ENCODE measurements at places on chromosomes 5 and 9.
A peak's percentile ranks its signal among the peaks of the same experiment; 100 is the strongest.

DNA sequence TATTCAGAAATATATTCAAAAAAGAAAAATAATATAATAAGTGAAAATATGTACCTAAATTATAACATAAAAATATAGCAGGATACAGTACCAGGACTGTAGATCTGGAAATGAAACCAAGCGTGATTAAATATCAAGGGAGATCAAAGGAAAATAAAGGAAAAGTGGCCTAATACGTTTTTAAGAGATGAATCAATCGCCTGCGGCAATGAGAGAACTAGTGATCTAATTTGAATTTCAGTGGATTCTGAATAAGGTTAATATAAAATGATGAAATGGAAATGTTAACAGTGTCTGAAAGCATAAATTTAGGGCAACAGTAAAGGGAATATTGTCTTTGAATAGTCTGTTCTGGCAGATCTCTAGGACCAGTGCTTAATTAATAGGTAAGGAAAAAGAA lies 1761.9 kb upstream of the ACO1 start:
- no peak for DNase-seq

DNA sequence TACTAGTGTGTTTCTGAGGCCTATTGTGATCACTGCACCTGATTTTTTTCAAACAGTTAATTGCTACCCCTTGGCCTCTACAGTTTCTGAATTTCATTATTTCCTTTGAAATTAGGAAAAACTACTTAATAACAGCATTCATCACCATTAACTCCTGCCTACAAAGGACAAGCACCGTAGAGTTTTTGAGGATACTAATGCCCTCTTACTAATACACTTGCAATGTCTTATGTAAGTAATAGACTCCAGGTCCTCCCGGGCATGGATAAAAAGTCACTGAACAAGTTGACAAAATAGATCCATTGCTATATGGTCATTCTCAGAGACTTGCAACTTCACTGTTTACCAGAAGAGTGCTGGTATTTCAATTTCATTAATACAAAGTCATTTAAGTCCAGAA lies 1172.5 kb downstream of the CDH12 start:
- DNase-seq, result no peak

DNA sequence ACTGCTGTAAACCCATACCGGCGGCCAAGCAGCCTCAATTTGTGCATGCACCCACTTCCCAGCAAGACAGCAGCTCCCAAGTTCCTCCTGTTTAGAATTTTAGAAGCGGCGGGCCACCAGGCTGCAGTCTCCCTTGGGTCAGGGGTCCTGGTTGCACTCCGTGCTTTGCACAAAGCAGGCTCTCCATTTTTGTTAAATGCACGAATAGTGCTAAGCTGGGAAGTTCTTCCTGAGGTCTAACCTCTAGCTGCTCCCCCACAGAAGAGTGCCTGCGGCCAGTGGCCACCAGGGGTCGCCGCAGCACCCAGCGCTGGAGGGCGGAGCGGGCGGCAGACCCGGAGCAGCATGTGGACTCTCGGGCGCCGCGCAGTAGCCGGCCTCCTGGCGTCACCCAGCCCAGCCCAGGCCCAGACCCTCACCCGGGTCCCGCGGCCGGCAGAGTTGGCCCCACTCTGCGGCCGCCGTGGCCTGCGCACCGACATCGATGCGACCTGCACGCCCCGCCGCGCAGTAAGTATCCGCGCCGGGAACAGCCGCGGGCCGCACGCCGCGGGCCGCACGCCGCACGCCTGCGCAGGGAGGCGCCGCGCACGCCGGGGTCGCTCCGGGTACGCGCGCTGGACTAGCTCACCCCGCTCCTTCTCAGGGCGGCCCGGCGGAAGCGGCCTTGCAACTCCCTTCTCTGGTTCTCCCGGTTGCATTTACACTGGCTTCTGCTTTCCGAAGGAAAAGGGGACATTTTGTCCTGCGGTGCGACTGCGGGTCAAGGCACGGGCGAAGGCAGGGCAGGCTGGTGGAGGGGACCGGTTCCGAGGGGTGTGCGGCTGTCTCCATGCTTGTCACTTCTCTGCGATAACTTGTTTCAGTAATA lies at the start of gene FXN:
TSS of gene FXN (plus strand) at position 315 of the 871 bp plus-strand sequence. CDS start at position 346, 31 bp downstream.
- peak; percentile 78 for DNase-seq

GRCh38 chr9:107711542-107711941 lies 222.0 kb upstream of the KLF4 start:
- no peak for DNase-seq

DNA sequence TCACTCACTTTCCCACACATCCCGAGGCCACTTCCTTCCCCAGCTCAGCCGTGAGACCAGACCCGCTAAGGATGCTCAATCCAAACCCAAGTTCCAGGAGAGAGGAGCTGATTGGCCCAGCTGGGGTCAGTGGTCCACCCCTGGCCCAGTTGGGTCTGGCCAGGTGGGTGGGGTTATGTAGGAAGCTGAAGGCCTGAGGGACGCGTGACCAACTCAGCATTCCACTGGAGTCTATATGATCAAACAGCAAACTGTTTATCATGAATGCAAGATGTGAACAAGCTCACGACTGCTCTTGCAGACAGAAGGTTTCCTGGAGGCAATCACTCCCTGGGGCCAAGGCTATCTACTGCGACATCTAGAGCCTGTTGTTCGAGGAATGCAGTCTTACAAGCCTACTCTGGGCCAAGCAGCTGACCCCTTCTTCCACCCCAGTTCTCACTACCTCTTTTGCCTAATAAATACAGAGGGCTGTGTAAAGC lies 4.9 kb upstream of the RAPGEF1 start:
- no peak for DNase-seq

- DNase-seq, result no peak
These were observed 131.2 kb downstream of the HTR4 start for GRCh38 chr5:148523139-148523538.

DNA sequence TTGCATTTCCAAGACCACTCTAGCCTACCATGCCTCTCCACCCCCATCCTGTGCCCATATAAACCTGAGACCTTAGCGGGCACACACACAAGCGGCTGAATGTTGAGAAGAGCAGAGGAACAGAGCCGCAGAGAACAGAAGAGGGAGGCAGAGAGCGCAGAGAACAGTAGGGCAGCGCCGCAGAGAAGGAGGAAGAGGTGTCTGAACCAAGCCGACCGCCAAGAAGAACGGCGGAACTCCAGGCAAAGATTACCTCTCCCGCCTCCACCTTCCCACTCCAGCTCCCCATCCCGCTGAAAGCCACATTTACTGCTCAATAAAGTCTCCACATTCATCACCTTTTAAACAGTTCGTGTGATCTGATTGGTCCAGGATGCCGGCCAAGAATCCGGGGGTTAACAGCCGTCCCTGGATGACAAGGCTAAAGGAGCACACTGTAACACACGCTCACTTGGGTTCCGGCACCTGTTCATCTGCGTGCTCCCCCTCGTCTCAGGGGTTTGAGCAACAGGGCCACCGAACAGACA lies 33.2 kb downstream of the GRIN3A start:
- DNase-seq, result peak; percentile 38

DNA sequence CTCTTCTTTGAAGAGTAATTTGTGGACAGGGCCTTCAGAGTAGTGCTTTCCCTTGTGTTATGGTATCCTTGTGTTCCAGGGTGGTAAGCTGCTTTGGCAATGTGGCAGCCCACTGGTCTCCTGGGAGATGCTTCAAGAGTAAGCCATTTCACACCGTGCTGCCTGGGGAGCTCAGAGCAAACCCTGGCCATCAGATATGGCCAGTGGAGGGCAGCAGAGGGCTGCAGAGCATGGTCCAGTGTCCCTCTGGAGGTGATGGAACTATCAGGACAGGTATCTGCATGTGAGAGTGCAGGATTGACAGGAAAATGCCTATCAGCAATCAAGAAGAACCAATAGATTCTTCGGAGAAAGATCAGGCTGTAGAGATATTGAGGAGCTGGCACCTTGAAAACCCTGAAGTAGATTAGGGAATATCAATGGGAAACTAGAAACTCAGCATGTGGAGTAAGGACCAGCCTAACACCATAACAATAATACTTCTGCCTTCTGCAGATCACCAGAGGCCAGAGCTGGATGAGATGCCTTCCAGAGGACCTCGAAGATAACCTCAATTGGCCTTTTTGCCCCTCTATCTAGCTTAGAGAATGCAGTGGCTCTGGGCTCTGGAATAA lies 90.8 kb downstream of the PLPPR1 start:
- peak; percentile 51 for DNase-seq

DNA sequence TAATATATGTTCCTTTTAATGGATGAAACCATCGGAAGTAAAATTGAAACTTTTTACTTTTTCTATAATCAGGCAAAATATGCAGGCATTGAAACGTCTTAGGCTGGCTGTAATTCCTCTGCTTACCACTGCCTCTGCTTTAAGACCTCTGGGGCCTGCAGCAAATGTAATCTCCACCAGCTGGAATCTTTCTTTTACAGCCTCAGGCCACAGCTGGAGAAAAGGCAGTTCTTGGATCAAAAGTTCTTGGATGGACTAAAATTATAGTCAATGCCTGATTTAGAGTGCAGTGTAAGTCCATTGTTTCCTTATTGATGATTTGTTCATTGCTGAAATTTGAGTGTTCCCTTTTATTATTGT lies 396.7 kb downstream of the KCTD16 start:
- no peak for DNase-seq

GRCh38 chr5:127876384-127876783 lies 173.2 kb downstream of the CCDC192 start:
- DNase-seq, result no peak

DNA sequence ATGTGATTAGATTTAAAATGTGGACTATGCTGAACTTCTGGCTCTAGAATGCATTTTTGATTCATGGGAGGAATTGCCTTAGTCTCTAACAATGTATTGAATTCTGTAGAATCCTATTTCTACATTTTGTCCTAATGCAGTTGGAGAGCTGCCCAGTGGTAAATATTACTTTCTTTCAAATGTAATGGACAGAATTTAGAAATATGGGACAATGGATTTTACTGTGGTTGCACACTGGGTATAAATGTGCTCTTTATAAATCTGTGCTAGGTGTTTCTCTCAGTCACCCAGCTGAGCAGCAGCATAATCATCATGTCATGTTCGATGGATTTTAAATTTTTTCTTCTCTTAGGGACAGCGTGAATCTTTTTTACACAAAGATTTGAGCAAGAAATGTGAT lies 141.7 kb downstream of the ADGRV1 start:
- no peak for DNase-seq

- no peak for DNase-seq
These were observed 35.7 kb upstream of the EGFL7 start for GRCh38 chr9:136626740-136627642.

- no peak for DNase-seq
These were observed 87.1 kb downstream of the CEMIP2 start for GRCh38 chr9:71681104-71681707.

DNA sequence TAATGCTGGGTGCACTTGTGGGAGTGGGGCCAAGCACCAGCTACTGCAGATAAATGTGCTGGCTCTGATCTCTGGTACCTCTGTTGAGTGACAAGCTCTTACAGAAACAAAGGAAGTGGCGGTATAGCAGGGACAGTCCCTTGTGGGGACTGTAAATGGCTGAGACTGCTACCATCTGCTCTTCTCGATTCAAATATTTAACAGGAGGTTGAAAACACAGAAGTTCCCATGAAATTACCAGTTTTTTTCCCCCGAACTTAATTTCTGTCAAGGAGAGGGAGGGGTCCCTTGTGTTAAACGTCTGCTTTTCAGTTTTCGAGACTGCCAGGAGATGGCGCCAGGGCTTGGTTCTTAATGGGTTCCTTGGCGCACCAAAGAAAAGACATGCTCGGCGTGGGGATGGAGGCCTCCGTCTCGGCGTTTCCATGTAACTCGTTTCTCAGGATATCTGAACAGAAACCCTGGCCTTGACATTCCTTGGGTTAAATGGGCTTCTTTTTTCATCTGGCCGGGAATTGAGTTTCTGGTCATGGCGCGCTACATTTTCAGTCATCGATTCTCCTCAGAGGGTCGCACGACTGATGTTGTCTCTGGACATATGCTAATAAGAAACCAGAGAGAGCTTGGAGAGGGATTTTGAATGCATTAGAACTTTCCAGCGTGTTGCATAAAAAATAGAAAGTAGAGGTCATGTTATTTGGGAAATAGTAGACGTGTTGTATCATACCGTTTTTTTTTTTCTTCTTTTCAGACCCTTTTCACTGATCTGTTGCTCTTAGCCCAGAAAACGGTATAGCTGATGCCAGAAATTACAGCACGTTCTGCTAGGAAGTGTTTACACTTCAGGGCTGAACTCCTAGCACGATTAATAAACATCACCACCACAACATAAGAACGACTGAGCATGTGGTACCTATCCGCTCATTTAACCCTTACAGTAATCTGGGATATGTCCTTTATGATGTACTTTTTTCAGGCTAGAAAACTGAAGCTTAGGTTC lies 64.0 kb downstream of the CARTPT start:
- DNase-seq, result peak; percentile 73

- no peak for DNase-seq
These were observed 11.8 kb downstream of the RBM18 start for GRCh38 chr9:122252796-122253195.

DNA sequence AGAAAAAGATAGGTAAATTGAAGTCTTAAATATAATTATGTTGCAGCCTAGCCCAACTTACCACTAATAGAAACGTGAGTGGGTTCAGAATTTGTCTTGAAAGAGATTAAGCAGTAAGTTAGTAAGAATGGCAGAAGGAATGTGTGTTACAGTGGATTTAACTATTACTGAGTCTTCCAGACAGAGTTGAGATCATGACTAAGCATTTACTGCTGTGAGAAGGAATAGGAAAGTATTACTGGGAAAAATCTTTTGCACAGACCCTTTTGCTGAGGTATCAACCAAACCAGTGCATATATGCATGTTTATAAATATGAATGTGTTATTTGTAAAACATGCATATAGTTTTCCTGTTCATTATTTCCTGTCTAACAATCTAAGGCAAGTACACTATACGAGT lies 112.8 kb upstream of the EFNA5 start:
- DNase-seq, result no peak

DNA sequence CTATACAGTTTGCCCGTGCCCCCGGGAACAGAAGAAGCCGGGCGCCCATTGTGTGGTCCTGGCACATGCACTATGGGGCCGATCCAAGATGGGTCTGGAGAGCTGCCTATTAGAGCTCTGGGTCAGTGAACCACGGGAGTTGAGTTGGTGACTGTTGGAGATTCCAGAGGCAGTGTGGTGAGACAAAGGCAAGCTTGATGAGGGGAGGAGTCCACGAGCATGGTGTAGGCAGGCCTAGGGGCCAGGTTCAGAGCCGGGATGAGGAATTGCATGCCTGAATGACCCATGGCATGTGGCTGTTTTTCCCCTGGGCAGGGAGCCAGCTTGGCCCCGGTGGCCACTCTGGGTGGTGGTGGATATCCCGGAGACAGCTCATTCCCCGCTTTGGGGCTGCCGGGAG lies 84.4 kb upstream of the STC2 start:
- no peak for DNase-seq

DNA sequence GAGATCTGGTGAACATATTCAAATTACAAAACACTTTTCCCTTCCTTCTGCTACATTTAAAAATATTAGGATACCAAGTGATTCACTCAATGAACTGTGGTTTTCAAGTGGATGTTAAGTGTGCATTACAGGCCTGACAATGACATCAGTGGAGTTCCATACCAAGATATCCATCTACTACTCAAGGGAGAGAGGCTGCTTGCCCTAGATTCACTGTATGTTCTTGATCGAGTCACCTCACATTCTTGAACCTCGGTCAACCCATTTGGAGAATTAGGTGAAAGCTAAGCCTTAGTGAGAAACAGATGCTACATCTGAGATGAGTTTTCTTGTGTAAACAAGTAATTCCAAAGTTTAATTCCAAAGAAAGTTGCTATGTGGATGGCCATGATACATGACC lies 142.2 kb downstream of the FGF10 start:
- no peak for DNase-seq
